H1 (cell line): ENCODE measurements at places on chromosomes 1 and 21. TPM values are rescaled to one million over a fixed set of nuclear protein-coding genes. Genes with fewer than 3 reads are reported as not detected.

DNA sequence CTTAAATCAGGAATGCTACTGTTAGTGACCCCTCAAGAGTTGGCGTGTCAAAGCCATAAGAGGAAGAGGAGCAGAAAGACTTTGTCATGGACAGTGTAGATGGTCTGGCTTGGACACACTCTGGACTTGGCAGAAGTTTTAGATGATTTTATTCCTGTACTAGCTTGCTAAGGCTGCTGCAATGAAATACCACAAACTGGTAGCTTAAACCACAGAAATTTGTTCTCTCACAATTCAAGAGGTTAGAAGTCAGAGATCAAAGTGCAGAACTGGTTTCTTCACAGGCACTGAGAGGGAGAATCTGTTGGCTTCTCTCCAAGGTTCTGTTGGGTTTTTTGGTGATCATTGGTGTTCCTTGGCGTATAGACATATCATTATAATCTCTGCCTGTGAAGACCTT, 869.8 kb upstream of the B3GALT2 start:
- no peak for DNase-seq
- H3K27me3 ChIP-seq, result no peaks in the 10 kb centered on the region
- H3K36me3 ChIP-seq, result no peaks in the 10 kb centered on the region
- H3K27ac ChIP-seq, result no peak overlapping the region

DNA sequence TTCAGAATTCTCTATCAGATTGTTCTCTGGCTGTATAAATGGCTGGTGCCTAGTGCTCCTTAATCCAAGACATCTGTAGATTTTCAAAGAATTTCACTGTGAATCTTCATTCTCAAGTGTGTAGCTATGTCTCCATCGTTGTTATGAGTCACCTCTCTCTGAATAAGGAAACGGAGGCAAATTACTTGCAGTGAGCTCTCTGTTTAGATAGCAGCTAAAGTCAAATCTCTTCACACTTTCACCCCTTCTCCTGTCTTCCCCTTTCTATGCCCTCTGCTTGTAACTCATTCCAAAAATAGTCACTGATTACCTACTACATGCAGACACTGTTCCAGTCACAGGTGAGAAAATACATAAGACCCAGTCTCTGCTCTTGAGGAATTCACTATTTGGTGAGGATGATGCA, 39.7 kb downstream of the CHML start:
- no peak for DNase-seq
- no peaks in the 10 kb centered on the region for H3K4me1 ChIP-seq
- H3K27me3 ChIP-seq, result no peaks in the 10 kb centered on the region
- H3K4me3 ChIP-seq, result no peak overlapping the region
- no peak overlapping the region for H3K27ac ChIP-seq

GRCh38 chr1:8094481-8095241, 68.6 kb upstream of the ERRFI1 start:
- no peaks in the 10 kb centered on the region for H3K27me3 ChIP-seq
- H3K4me1 ChIP-seq, result no peaks in the 10 kb centered on the region
- DNase-seq, result no peak
- H3K4me3 ChIP-seq, result no peak overlapping the region

DNA sequence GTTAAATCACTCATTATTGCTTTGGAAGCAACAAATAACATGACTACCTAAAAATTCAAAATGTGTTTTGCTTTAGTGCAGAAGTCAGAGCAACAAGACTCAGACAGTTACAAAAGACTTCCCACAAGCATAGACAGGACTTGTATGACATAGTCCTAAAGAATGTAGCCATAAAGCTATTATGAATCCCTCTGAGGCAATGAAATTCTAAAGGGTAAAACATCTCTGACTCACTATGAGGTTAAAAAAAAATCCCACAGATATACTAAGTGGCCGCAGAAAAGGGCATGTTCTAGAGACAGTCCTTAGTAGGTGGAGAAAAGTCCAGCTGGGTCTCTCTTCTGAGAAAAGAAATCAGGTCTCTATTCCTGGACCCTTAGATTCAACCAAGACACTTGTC, 4.9 kb downstream of the PRKAB2 start:
- H3K27me3 ChIP-seq, result no peaks in the 10 kb centered on the region
- H3K36me3 ChIP-seq, result peaks cover 16% of the 10 kb centered on the region
- H3K27ac ChIP-seq, result no peak overlapping the region
- H3K4me1 ChIP-seq, result peaks cover 12% of the 10 kb centered on the region; the same call in 1 of the 2 replicates
- no peak overlapping the region for H3K4me3 ChIP-seq
- no peak for DNase-seq

GRCh38 chr1:88985032-88985431, 7.4 kb downstream of the KYAT3 start:
- no peak overlapping the region for H3K27ac ChIP-seq
- H3K4me1 ChIP-seq, result no peaks in the 10 kb centered on the region
- no peak overlapping the region for H3K4me3 ChIP-seq
- no peak for DNase-seq
- H3K36me3 ChIP-seq, result peaks cover 9% of the 10 kb centered on the region

DNA sequence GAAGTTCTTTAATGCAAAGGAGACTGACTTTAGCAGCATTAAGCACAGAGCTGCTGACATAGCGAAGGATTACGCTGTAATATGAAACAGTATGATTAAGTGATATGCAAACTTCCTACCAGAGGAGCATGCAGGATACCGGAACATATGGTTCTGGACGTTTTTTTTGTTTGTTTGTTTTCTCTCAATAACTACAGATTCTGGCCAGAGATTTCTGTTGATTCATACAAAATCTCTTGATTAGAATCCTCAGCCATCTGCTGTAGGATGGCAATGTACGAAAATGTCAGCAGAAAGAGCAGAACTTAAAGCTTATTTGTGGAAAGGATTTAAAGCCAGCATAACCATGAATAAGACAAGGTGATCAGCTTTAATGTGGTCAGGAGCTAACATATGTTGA, 970.7 kb downstream of the KCNT2 start:
- DNase-seq, result no peak
- no peak overlapping the region for H3K27ac ChIP-seq
- H3K36me3 ChIP-seq, result no peaks in the 10 kb centered on the region
- H3K4me3 ChIP-seq, result no peak overlapping the region
- H3K4me1 ChIP-seq, result no peaks in the 10 kb centered on the region
- H3K27me3 ChIP-seq, result no peaks in the 10 kb centered on the region

DNA sequence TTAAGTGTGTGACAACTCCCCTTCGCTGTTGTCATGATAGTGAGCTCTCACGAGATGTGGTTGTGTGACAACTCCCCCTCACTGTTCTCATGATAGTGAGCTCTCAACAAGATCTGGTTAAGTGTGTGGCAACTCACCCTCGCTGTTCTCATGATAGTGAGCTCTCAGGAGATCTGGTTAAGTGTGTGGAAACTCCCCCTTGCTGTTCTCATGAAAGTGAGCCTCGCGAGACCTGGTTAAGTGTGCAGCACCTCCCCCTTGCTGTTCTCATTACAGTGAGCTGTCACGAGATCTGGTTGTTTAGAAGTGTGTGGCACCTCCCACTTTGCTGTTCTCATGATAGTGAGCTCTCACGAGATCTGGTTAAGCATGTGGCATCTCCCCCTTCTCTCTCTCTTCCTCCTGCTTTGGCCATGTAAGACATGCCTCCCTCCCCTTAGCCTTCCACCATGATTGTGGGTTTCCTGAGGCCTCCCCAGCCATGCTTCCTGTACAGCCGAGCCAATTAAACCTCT, 25.1 kb upstream of the LSS start:
- H3K27ac ChIP-seq, result no peak overlapping the region
- no peaks in the 10 kb centered on the region for H3K4me1 ChIP-seq
- H3K4me3 ChIP-seq, result no peak overlapping the region
- no peaks in the 10 kb centered on the region for H3K27me3 ChIP-seq
- H3K36me3 ChIP-seq, result peaks cover 56% of the 10 kb centered on the region

DNA sequence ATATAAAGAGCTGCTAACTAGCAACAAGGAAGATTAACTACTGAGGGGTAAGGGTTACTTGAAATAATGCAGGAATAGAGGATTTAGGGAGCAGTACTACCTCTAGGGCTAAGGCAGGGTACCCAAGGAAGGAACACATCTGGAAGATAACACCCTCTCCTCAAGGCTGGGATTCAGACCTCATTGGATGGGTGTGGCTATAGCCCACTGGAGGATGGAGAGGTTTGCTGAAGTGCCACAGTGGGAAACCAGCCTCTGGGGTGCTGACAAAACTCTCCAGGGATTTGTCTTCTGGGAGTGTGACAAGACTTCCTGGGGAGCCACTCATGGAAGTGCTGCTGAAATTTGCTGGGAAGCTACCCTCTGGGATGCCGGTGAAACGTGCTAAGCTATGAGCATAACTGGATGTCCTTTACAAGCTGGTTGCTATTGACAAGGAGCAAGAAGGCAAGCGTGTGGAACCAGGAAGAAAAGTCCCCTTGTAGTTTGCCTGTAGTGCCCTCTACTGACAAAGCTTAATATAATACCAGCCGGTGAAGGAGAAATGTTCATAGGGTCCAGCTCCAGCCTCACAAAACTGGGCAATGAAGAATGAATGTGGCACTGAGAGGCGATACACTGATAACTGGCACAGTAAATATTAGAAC, 122.8 kb upstream of the USP24 start:
- H3K27ac ChIP-seq, result no peak overlapping the region
- H3K36me3 ChIP-seq, result no peaks in the 10 kb centered on the region
- H3K27me3 ChIP-seq, result no peaks in the 10 kb centered on the region
- H3K4me3 ChIP-seq, result no peak overlapping the region
- DNase-seq, result no peak
- H3K4me1 ChIP-seq, result no peaks in the 10 kb centered on the region

GRCh38 chr1:3883194-3883925, 16.7 kb downstream of the C1orf174 start:
- no peaks in the 10 kb centered on the region for H3K4me1 ChIP-seq
- no peak overlapping the region for H3K27ac ChIP-seq
- DNase-seq, result no peak
- H3K36me3 ChIP-seq, result no peaks in the 10 kb centered on the region
- no peaks in the 10 kb centered on the region for H3K27me3 ChIP-seq

- H3K4me3 ChIP-seq, result no peak overlapping the region
- H3K4me1 ChIP-seq, result no peaks in the 10 kb centered on the region
- no peaks in the 10 kb centered on the region for H3K27me3 ChIP-seq
- H3K27ac ChIP-seq, result no peak overlapping the region
Observed at GRCh38 chr1:61102041-61102440, 19.7 kb downstream of the NFIA start.

DNA sequence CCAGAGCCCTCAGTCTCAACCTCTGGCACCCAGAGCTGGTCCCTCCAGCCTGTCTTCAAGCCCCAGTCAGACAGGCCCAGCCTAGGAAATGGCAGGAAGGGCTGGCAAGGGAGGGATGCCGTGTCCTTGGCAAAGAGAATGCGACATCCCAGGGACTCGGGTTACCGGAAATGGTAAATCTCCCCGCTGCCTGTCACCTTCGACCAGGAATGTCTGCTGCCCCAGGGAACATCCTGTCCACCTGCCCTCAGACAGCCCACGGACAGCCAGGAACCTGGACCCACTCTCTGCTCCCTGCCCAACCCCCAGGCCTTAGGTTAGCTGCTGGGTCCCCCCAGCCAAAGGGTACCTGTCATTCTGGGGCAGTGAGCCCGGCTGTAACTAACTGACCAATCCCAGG, 23.9 kb downstream of the HSPG2 start:
- no peak for DNase-seq
- H3K4me3 ChIP-seq, result no peak overlapping the region
- no peak overlapping the region for H3K27ac ChIP-seq
- no peaks in the 10 kb centered on the region for H3K27me3 ChIP-seq

DNA sequence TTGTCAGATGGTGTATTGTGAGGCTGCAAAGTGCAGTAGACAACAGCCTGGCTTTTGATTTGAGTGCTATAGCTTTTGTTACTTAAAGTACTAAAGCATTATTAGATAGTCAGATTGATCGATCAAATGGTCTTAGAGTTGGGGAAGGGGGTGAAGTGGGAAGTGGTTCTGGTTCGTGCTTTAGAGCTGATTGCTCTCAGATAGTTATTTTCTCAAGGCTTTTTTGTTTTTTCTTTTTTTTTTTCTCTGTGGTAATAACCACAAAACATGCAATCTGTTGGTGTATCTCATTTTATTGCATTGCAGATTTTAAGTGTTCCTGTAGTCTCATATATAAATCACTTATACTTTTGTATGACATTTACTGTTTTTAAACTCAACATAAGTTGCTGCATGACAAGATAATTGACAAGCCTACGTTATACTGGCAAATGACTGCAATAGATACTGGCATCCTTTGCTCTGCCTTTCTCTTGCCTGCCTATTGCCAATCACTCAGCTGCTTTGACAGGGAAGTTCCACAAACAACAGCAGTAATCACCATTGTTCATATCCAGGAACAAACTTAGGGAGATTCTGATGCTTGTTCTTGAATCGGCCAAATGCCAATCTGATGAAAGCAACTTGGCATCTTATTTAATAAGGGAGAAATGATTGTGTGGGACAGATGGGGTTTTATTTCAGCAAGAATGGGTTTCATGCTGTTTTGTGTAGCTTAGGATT, 125.0 kb upstream of the B3GALT2 start:
- H3K4me1 ChIP-seq, result no peaks in the 10 kb centered on the region
- no peak overlapping the region for H3K4me3 ChIP-seq
- no peaks in the 10 kb centered on the region for H3K36me3 ChIP-seq

GRCh38 chr1:78047631-78048030, 1.9 kb downstream of the GIPC2 start:
- DNase-seq, result no peak
- peaks cover 4% of the 10 kb centered on the region for H3K27me3 ChIP-seq
- H3K36me3 ChIP-seq, result no peaks in the 10 kb centered on the region
- H3K4me1 ChIP-seq, result peaks cover 4% of the 10 kb centered on the region; the same call in 1 of the 2 replicates

GRCh38 chr21:26845759-26846035, 488 bp upstream of the ADAMTS1 start:
- H3K27ac ChIP-seq, result no peak overlapping the region
- no peak for DNase-seq
- H3K36me3 ChIP-seq, result peaks cover 2% of the 10 kb centered on the region; the same call in 1 of the 2 replicates
- H3K27me3 ChIP-seq, result peaks cover 28% of the 10 kb centered on the region

DNA sequence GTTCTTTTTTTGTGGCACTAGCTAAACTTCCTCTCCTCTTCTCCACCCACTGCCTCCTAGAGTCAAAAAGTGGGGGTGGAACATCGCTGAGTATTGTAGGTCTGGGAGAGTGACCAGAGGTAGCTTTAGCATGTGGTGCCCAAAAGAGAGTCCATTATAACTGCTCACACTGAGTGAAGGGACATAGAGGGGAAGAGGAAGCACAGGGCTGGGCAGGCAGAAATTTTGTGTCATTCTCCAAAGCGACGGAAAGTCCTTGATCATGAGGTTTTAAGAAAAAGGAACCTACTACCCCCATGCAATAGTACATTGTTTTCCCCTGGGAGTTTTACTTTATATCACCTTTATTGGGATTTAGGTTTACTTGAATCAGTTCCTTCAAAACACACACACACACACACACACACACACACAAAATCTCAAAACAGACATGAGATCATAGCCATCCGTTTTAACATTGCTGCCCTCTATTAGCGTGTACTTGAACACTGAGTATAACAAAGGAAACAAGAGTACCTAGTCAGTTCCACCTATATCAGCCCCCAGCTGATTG, 4.1 kb downstream of the CD84 start:
- DNase-seq, result no peak
- no peak overlapping the region for H3K27ac ChIP-seq
- H3K4me1 ChIP-seq, result no peaks in the 10 kb centered on the region
- H3K36me3 ChIP-seq, result no peaks in the 10 kb centered on the region

GRCh38 chr1:244865028-244865371, 657 bp upstream of the HNRNPU start:
- peak overlapping the region; percentile 93 for H3K27ac ChIP-seq
- H3K36me3 ChIP-seq, result peaks cover 10% of the 10 kb centered on the region
- peaks cover 3% of the 10 kb centered on the region for H3K4me1 ChIP-seq
- H3K27me3 ChIP-seq, result no peaks in the 10 kb centered on the region

GRCh38 chr1:228120351-228120750, 11.3 kb upstream of the MRPL55 start:
- no peak overlapping the region for H3K4me3 ChIP-seq
- H3K27me3 ChIP-seq, result no peaks in the 10 kb centered on the region
- no peaks in the 10 kb centered on the region for H3K4me1 ChIP-seq
- no peaks in the 10 kb centered on the region for H3K36me3 ChIP-seq
- H3K27ac ChIP-seq, result no peak overlapping the region

Gene MFSD2A
- total RNA-seq, result 25.9 and 26.6 TPM in 2 replicates

Gene GJA8
- total RNA-seq, result not detected in 2 replicates

Gene INSRR
- not detected in 2 replicates for total RNA-seq

Gene SLC35F3
- total RNA-seq, result 0.69 and 0.78 TPM in 2 replicates

Gene INKA2
- 10.9 and 11.5 TPM in 2 replicates for total RNA-seq
